Activated CD4-positive, alpha-beta T cell treated with anti-CD3 and anti-CD28 coated beads for 24 hours (primary cell): ENCODE measurements at places on chromosomes 6 and 20.

DNA sequence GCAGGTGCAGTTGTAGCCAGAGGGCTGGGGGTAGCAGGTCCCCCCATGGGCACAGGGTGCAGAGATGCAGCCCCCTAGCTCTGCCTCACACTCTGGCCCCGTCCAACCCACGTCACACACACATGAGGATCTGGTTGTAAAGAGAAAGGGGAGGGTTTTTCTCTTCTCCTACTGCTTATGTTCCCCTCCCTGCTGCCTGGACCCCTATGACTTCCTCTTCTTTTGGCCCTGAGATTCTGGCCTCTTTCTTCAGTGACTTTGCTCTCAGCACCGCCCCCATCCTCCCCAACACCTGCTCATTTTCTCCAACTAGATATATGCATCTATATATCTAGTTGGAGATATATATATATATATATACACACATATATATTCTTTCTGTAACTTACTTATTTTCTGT, 9.7 kb downstream of the NOTCH4 start:
- DNase-seq = no peak

GRCh38 chr20:24376311-24377099, 92.9 kb upstream of the SYNDIG1 start:
- DNase-seq = no peak

- DNase-seq = no peak
Observed at GRCh38 chr6:83221276-83221675, 28.1 kb downstream of the RWDD2A start.

GRCh38 chr6:32046450-32047083, 8.4 kb downstream of the CYP21A2 start:
- no peak for DNase-seq

GRCh38 chr6:47669684-47670513, 28.5 kb upstream of the ADGRF4 start:
- DNase-seq = no peak

GRCh38 chr6:128107682-128108081, 206.8 kb upstream of the THEMIS start:
- no peak for DNase-seq

DNA sequence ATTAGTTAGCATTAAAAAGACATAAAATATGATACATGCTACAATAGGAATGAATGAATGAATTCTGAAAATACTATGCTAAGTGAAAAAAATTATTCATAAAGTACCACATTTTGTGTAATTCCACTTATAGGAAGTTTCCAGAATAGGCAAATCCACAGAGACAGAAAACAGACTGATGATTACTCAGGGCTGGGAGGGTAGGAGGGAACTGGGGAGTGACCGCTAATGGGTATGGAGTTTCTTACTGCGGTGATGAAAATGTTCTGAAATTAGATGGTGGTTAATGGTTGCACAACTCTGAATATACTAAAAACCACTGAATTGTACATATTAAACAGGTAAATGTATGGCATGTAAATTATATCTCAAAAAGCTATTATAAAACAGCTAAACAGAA, 22.6 kb downstream of the FERMT1 start:
- no peak for DNase-seq

GRCh38 chr6:69775941-69776340, 20.9 kb downstream of the LMBRD1 start:
- DNase-seq = no peak

GRCh38 chr6:20877008-20877937, 343.0 kb downstream of the CDKAL1 start:
- DNase-seq = no peak

- DNase-seq = no peak
Observed at GRCh38 chr6:50973464-50973863, 154.8 kb downstream of the TFAP2B start.

- DNase-seq = no peak
Observed at GRCh38 chr6:138372711-138373463, 4.8 kb upstream of the SMIM28 start.

DNA sequence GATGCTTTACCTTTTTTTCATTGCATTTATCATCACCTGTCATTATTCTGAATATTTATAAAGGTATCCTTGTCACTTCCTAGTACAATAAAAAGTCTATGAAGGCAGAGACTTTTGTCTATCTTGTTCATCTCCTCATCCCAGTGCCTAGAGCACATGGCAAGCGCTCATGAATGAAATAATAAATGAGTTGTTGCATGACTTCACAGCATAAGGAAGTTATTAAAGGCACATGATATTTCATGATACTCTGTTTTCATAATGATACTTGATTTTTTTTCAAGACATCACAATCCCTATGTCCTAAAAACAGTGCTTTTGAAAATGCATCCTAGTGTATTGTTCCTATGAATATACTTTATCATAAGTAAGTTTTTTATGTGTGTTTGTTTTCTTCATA, 310.6 kb upstream of the RSPO3 start:
- no peak for DNase-seq

DNA sequence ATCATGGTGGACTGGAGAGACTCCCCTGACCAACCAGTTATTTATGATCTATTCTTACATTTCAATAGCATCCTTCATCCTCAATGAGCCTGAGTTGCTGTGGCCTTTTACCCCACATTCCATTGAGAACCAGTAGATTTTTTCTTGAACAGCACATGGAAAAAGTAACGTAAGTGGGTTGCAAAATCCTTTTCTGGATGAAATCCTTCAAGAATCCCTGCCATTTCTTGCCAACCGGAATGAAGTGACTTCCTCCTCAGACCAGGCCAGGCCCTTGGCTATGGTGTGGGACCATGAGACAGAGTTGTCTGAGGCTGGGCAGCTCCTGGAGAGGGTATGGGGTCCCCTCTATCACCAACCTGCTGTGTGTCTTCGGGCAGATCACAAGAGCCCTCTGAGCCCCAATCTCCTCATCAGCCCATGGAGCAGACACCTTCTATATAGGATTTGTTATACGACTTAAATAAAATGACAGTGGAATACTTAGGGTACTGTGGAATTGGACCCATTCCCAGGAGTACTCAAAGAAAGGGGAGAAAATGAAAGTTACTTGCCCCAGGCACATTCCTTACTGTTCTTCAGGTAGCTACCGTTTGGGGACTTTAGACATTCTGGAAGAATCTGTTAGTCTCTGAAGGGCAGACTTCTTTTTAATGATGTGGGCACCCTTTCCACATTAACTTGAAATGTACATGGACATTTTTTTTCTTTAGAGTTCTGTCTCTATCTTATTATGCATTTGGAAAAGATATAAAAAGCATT, 10.9 kb downstream of the EYA2 start:
- DNase-seq = no peak

DNA sequence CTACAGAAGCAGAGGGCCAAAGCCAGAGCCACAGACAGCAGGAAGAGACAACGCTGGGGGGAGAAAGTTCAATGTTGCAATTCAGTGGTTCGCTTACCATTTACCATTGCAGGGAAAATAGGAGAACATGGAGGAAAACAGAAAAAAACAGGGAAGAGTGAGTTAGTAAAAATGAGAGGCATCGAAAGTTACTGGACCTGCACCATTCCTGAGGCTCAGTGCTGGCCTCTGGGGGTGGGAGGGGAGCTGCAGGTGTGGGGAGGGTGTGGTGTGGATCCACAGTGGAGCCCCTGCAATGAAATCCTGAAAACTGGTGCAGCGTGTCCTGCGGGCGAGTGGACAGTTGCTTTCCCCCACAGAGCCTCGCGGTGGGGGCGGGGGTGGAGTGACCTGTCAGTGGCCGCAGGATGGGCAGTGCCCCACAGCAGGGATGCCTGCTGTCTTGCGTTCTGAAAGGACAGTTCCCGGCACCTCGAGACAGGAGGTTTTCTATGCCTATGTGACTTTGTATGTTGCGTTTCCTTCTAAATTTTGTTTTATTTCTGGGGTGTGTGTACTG, 5.7 kb downstream of the TMEM181 start:
- DNase-seq = no peak

GRCh38 chr20:14960831-14961230, 623.4 kb upstream of the FLRT3 start:
- no peak for DNase-seq

GRCh38 chr6:75098709-75099108, 107.1 kb downstream of the COL12A1 start:
- DNase-seq = no peak

DNA sequence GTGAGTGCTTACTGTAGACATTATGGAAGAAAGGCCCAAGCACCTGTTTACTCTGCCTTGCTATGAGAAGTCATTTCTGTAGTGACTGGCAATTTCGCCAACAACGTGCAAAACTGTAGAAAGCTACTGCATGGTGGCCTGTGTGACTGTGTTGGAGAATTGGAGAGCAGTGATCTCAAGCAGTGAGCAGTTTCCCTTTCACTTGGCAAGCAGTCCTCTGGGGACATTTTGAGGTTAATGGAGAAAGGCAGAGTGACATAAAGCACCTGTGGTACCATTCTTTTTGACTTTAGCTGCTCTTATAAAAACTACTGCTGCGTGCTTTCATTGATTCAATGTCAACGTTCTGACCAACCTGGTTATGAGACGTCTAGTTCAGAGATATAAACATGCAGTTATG, 382.6 kb upstream of the JAG1 start:
- no peak for DNase-seq

DNA sequence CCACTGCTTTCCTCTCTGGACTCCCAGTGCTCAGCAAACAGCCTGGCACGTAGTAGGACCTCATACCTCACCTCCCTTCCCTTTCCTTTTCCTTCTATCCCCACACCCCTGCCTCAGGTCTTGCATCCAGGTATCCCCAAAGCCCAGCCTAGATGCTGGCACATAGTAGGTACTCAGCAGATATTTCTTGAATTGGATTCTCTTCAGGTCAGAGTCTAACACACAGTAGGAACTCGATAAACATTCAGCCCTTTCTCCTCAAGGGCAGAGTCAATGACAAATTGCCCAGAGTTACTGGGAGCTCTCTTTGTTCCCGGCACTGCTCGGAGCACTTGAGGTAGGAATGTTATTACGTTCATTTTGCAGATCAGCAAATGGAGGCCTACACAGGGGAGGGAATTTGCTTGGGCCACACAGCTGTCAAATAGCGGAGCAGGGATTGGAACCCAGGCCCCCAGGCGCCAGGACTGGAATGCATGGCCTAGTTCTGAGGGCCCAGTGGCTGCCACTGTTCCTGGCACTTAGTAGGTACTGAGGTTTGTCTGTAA, 25.9 kb downstream of the NOL4L start:
- DNase-seq = no peak

- no peak for DNase-seq
Observed at GRCh38 chr6:16344756-16345155, 106.4 kb downstream of the GMPR start.

GRCh38 chr6:37653933-37654565, 43.6 kb downstream of the MDGA1 start:
- peak; percentile 59 for DNase-seq

GRCh38 chr6:14107711-14108494, 9.7 kb upstream of the CD83 start:
- no peak for DNase-seq

DNA sequence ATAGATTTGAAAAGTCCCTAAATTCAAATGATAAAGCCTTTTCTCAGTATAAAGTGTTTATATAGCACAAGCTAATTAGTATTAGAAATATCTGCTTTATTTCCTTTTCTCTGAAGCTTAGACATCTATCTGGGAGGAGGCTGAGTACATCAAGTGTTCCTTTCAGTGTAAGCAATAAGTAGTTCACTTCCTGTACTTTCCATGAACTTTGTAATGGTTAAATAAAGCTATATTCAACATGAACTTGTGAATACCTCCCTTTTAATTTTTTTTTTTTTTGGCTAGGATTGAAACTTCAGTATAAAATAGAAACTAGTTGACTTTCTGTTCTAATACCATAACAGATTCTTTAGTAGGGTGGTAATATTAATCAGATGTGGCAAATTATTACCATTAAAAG, 190.9 kb downstream of the CENPW start:
- DNase-seq = no peak

DNA sequence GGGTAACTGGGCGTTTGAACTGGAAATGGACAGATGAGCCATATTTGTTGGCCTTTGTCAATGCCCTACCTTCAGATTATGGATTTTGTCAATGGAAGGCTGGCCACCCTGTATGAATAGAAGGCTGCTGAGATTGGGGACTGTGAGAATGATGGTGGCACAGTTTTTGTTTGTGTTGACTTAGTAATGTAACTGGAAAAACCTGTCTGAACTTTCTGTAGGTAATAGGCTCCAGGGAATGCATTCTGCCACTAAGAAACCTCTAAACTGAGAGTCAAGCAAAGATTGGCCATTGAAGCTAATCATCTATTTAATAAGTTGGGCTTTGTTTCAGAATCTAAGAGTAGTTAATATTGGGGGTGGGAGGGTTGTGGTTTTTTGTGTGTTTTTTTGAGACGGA, 97.5 kb downstream of the FOXO3 start:
- no peak for DNase-seq

GRCh38 chr6:13026557-13026956, 301.8 kb downstream of the TBC1D7 start:
- DNase-seq = no peak

GRCh38 chr6:154921482-154921881, 73.6 kb upstream of the TIAM2 start:
- no peak for DNase-seq

DNA sequence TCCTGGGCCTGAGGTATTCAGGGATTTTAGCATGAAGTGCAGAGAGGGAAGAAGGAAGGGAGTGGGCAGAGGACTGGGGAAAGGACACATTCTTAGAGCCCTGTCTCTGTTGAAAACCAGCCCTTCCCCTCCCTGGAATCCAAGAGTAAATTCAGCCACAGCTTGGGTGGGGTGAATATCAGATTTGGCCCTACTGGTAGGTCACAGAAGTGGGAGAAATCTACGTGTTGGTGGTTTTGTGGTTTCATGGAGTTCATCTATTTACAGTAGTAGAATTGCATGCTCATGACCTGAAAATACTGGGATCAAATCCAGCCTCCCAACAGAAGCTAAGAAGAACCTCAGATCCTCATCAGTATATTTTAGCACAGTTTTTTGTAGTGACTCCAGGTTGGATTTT, 404.4 kb downstream of the BMP2 start:
- no peak for DNase-seq

GRCh38 chr6:157283900-157284737, 39.2 kb downstream of the TMEM242 start:
- no peak for DNase-seq

DNA sequence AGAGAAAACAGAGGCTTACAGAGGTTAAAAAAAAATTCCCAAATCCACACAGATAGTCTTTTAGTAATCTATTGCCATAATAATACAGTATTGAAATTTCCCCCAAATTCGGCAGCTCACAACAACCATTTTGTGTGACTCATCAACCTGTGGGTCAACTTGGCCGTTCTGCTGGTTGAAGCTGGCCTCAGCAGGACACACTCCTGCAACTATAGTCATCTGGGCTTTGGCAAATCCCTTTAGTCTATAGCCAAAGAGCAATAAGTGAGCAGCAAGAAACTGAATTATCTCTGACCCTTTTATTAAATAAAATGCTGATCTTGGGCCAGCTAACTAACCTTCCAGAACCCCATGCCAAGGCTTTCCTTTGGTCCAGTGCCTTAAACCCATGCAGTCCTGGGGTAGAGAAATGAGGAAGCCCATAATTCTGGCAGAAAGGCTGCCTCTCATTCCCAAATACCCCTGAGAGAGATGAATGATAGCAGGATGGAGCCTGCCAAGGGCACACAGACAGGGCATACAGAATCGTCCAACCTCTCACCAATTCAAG, 17.2 kb upstream of the SNAP25 start:
- DNase-seq = no peak

GRCh38 chr6:108944707-108945680, 96.8 kb downstream of the ARMC2 start:
- DNase-seq = no peak

GRCh38 chr6:167393731-167394130, 68.8 kb downstream of the TTLL2 start:
- no peak for DNase-seq

- no peak for DNase-seq
Observed at GRCh38 chr6:113694278-113695077, 162.7 kb upstream of the MARCKS start.

- no peak for DNase-seq
Observed at GRCh38 chr20:43550456-43550855, 8.4 kb upstream of the SGK2 start.
